ENCODE measurements at places on chromosomes 7 and 10.

DNA sequence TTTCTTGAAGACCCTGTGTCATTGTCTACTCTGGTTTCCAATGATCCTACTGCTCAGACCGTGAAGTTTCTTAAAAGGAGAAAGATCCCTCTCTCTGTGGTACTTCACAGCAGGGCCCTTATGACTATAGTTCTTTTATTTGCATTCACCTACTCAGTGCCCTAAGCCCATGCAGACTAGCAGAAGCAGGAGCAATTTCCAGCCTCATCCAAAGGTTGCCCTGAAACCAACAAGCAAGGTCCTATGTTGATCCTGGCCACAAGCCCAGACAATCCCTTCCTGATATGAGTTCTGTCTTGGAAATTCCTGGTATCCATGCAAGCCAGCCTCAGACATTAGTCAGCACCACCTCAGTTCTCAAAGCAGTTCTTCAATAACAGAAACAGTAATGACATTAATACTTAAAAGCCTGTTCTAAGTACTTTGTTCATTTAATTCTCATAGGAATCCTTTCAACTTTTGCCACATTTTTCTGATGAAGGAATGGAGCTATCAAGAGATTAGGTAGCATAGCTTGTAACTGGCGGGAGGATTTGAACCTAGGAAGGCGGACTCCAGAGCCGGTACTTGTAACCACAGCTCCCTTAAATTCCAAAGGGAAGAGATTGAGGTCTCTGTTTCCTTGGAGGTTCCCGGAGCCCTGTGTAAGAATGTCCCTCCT is 58.1 kb upstream of the ST8SIA6 start:
- no peak for DNase-seq

GRCh38 chr7:116710764-116711452 is 38.9 kb downstream of the MET start:
- DNase-seq, result no peak

DNA sequence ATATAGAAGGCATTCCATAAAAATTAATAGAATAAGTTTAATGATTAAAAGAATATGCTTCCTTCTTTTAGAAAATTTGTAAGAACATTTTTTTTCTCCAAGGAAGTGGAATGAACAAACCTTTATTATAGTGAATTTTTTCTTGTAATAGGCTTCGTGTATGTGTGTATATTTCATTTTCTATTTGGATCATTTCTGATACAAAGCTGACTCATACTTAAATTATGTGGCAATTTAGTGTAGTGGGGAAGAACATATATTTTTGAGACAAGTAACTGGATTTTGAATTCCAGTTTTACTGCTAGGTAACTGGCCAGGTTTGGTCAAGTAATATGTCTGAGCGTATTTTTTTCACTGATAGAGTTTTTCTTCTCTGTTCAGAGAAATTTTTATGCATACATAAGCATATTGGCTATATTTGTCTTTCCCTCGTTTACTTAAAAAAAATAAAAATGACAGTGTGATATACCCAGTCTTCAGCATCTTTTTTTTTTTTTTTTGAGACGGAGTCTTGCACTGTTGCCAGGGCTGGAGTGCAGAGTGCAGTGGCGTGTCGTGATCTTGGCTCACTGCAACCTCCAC is 50.8 kb downstream of the CDK13 start:
- DNase-seq, result no peak

DNA sequence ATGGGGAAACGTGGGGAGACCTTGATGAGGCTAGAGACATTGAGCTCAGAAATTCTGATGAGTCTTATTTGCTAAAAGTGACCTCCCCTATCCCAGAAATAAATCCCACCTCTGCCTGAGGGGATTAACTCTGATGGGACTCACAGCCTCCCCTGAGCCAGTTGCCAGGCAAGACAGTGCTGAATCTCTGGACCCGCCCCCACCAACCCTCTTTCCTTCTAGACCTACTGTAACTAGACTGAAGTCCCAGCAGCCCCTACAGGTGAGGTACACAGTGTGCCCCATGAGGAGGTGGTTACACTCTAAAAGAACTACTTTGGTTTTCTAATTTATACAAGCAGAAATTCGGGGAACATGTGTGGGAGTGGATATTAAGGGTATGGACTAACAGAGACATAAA is 42.9 kb downstream of the PTPRE start:
- DNase-seq, result no peak

GRCh38 chr10:3527869-3528268 is 257.1 kb downstream of the KLF6 start:
- DNase-seq, result no peak

- DNase-seq, result no peak
Observed at GRCh38 chr7:1672851-1673486, 2.9 kb downstream of the ELFN1 start.

- DNase-seq, result no peak
Observed at GRCh38 chr7:32511791-32512190, 16.5 kb downstream of the AVL9 start.

DNA sequence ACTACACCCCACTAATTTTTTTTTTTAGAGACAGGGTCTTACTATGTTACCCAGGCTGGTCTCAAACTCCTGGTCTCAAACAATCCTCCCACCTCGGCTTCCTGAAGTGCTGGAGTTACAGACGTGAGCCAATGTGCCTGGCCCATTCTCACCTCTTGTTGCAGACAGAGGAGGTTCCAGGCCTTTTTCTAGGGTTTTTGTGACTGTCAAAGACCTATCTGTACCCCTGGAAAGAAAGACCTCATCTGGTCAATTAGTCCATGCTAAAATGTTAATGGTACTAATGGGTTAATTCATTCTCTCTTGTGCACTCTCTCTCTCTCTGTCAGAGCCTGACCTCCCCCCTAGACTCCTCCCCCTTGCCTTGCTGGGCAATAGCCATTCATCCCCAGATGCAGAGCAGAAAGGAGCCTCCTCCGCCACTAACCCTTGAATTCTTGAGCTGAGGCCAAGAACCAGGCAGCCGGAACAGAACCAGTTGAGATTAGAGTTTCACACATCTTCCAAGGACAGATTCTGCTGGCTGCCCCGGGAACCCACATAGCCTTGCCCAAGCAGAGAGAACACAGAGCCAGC is 209.7 kb downstream of the SKIDA1 start:
- no peak for DNase-seq

GRCh38 chr10:77925410-77925794 is 1.2 kb downstream of the DLG5 start:
- DNase-seq, result no peak

- no peak for DNase-seq
Observed at GRCh38 chr10:117662126-117662525, 119.6 kb downstream of the EMX2 start.

DNA sequence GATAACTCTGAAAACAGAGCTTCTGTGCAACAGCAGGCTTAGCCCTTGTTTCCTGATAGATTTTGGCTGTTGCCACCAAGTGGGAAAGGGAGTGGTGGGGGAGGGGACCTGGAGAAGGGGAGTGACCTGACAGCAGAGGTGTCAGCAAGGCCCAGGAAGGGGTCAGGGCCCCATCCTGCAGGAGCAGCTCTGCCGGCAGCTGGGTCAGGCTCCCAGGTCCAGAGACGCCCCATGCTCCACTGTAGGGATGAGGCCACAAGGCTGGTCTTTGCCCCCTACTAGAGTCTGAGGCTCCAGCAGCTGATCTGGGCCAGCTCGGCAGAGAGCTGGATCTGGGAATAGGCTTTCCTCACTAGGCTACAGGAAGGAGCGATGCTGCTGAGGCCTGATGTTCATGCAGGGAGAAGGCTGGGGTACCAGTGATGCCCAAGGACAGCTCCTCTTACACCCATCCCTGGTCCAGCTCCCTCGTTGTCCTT is 44.0 kb upstream of the ZMIZ1 start:
- no peak for DNase-seq

- DNase-seq, result no peak
Observed at GRCh38 chr10:110340816-110341215, 36.1 kb upstream of the SMNDC1 start.

DNA sequence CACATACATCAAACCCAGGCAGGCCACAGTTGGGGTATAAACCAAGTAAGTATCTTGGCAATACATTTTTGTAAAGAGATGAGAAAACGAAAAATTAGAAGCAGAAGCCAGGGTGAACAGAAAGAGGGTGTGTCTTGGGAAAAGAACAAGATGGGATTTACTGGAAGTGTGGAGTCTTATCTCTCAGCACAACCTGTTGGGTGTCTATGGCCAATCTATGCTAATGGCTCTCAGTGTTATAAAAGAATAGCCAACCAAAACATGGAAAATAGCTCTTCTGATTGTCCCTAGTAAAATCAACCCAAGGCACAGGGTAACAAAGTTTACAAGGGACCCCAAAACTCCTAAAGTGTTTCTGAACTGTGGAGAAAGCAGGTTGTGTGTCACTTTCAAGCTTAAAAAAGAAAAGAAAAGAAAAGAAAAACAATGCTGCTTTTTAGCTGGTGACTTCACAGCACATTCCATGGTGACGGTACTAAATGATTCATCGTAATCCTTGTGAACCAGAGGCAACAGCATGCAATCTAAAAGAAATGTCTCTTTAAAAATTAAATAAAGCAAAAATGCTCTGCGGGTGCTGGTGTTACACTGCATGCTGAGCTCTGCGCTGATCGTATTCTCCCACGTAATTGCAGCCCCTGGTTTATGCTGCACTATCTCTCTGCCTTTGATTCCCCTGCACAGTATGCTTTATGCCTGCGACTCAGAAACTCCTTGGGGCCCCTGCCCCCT is 100.8 kb downstream of the C10orf90 start:
- DNase-seq, result no peak

- no peak for DNase-seq
Observed at GRCh38 chr7:138665669-138666140, 35.5 kb downstream of the SVOPL start.

DNA sequence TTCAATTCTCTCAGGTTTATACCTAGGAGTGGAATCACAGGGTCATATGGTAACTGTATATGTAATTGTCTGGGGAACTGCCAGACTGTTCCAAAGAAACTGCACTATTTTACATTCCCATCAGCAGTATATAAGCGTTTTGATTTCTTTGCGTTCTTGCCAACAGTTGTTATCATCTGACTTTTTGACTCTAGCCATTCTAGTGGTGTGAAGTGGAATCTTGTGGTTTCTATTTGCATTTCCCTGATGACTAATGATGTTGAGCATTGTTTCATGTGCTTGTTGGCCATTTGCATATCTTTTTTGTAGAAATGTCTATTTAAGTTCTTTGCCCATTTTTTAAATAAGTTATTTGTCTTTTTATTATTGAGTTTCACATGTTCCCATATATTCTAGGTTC is 44.3 kb upstream of the ZC3HAV1 start:
- no peak for DNase-seq
